RPMI7951 (cell line): ENCODE measurements at places on chromosomes 4 and X.

DNA sequence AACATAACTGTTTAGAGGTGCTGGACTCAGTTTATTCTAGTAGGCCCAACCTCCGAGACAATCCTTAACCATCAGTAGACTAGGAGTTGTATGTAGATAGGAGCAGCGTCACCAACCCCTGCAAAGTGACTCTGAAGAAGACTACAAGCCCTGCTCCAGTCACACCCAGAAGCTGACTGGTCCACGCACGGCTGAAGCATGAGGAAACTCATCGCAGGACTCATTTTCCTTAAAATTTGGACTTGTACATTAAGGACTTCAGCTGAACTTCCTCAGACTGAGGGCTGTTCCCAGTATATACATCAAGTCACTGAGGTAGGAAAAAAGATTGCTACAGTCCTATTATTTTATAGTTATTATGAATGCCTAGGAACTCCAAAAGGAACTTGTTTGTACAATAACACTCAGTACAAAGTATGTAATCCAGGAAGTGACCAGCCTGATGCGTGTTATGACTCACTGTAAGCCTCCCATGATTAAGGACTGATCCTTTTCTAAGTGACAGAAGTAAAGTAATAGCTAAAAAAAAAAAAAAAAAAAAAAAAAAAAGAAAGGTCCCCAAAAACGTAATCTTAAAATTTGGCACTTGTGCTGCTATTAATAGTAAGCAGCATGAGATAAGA lies 41.6 kb upstream of the UGT2B7 start:
- DNase-seq = peak; percentile 33

- DNase-seq = no peak
Measured at GRCh38 chrX:121356850-121357171, 309.4 kb downstream of the GLUD2 start.

- DNase-seq = no peak
Measured at GRCh38 chrX:2315434-2315833, 185.3 kb downstream of the DHRSX start.

- no peak for DNase-seq
Measured at GRCh38 chrX:154542723-154543424, 3.8 kb downstream of the G6PD start.

GRCh38 chrX:11215191-11215921 lies 77.9 kb upstream of the AMELX start:
- DNase-seq = no peak

DNA sequence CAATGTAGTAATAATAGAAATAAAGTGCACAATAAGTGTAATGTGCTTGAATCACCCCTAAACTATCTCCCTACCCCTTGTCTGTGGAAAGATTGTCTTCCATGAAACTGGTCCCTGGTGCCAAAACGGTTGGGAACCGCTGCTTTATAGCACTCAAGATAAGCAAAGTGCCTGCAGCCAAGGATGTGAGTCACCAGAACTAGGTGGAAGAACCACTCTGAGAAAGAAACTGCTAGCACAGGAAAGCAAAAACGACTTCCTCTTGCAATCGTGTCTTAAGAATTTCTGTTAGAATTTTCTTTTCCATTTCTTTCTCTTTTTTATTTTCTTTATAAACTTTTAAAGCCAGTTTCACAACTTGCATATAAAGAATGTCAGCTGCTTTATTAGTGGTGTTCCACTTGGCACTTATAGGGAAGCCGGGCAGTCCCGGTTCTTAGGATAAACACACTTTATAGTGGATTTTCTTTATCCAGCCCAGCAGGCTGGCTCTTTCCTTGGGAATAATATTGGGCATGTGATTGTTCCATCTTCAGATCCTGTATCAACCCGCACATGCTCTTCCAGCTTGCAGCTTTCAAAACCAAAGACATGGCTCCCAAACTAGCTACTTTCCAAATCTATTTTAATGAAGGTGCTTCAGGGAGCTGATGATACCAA lies 32.3 kb upstream of the CXCL8 start:
- DNase-seq = peak; percentile 96

DNA sequence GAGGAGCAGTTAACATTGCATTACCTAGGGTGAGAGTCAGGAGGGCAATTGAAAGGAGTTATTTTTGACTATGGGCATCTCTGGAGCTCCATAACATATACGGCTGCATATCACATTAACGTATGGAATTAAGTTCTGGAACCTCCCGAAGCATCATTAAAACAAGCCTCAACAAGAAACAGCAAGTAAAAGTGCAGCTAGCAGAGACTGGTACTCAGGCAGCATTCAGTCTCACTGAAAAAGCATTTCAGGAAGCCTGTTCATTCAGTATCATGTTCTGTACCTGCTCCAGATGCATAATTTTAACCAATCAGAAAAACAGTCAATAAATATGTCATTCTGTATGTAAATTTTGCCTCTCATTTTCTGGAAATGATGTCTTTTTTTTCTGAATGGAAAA lies 299.6 kb downstream of the EPHA5 start:
- DNase-seq = no peak

GRCh38 chr4:140116442-140117104 lies 37.4 kb downstream of the MAML3 start:
- peak; percentile 84 for DNase-seq

DNA sequence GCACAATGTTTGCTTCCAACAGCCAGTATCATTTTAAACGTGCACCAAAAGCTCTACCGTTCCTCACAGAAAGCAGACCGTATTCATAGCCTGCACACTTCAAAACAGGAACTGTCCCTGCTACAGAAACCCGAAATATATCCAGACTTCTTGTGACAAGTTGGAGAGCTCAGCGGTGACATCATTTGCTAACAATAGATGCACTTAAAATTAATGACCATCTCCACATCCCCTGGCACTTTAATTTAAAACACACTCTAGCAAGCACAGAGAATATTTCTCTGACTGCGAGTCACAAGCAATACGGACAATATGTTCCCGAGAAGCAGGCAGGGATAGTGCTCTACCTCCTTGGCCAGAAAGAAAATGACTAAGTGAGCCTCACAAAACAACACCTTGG lies 2.5 kb downstream of the NYX start:
- peak; percentile 28 for DNase-seq

GRCh38 chr4:31923634-31924033 lies 1203.5 kb downstream of the PCDH7 start:
- DNase-seq = no peak

DNA sequence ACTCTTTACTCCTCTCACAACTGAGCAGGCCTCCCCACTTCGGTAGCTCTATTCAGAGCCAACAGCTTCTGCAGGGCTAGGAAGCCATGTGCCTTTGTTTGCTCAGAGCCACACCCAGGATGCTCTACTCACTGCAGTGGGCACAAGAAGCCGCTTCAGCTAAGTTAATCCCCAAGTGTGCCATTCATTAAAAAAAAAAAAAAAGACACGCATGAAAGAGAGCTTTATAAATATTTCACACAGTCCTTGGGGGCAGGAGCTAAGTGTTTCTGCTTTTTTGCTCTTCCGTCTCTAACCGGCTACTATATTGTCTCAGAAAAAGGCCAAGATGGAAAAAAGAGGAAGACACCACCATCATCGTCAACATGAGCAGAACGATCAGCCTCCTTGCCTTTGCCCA lies 8.1 kb downstream of the CRMP1 start:
- DNase-seq = no peak

- DNase-seq = peak; percentile 87
Measured at GRCh38 chrX:49840679-49841078, 11.6 kb downstream of the PAGE4 start.

GRCh38 chr4:56424697-56425514 lies 10.5 kb downstream of the PPAT start:
- DNase-seq = peak; percentile 20

GRCh38 chr4:10112658-10113284 lies 3.8 kb downstream of the WDR1 start:
- no peak for DNase-seq

DNA sequence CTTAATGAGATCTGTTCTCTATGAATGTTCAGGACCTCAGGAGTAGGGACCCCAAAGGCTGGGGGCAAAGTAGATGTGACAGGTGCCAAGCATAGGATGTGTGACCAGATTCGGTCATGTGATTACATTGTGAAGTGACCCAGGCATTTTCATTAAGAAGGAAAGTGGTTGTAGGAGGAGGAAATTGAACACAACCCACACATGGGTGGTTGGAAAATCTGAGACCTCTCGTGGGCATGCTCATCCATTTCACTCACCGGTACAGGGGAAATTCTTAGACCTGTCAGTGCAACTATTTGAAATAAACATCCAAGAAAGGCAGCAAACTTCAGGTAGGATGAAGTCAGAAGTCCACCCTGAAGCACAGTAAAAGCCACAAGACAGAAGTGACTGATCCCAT lies 43.5 kb upstream of the CD99 start:
- DNase-seq = no peak

DNA sequence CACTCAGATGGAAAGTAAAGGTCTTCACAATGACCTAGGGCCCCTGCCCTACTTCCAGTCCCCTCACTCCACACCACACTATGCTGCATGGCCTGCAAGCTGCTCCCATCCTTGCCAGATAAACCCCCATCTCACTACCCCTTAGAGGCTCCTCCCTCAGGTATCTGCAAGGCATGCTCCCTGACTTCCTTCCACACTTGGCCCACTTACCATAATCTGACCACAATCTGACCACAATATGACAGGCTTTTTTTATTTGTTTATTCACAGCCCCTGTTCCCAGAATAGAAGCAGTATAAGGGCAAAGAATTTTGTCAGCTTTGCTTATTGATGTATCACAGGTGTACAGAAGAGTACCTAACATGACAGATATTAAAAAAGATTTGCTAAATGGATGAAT lies 124.7 kb downstream of the CAMK2D start:
- peak; percentile 65 for DNase-seq

DNA sequence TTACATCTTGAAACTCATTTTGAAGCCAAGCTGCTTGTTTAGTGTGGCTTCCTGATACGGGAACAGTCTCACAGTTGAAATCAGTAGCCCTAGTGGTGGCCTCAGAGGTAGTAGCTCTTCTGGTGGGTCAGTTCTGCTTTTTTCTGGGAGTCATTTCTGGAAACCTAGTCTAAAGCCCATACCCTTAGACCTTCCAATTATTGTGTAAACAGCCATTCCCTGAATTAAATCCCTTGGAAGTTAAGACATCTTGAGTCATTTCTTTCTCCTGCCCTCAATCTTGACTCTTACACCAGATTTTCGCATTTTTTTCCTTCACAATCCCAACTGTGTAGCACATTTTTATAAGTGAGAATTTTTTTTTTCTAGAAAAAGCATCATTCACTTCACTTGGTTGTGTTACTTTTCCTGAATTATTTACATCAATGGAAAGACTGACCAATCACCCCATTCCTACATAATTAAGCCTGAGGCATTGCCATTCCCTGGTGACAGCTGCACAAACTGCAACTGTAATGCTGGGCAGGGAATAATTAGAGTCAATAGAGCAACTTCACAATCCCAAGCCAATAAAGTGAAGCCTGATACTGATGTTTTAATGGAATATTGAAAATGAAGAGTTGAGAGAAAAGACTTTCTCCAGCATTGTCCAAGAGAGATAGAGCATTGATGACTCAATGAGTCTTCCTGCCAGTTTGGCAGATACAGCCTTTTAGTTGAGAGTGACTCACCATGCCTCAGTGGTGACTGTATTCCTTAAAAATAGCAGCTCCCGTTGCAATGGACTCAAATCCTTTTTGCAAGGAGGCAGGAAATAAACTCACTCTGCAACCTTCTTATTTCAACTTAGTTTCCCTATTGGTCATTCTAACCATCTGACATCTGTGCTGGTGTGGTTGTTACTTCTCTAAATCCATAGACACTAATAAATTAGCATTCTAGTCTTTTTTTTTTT lies 13.0 kb upstream of the SEPSECS start:
- DNase-seq = peak; percentile 97

- DNase-seq = peak; percentile 71
Measured at GRCh38 chr4:24978291-24979075, 52.3 kb downstream of the LGI2 start.

DNA sequence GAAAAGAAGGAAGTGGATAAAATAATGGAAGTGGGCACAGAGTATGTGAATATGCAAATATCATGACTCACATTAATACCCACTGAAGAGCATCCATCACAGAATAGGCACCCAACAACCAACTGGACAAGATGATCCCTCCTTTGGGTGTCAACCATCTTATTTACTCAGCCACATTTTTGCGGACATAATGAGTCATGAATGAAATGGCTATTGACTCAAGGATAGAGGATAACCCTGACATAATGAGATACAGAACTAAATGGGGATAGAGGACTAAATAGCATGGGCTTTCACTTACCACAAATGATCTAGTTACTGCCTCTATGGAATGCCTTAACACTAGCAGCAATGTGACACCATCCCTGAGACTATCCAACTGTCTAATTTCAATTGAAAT lies 224.7 kb downstream of the ANTXR2 start:
- DNase-seq = no peak

DNA sequence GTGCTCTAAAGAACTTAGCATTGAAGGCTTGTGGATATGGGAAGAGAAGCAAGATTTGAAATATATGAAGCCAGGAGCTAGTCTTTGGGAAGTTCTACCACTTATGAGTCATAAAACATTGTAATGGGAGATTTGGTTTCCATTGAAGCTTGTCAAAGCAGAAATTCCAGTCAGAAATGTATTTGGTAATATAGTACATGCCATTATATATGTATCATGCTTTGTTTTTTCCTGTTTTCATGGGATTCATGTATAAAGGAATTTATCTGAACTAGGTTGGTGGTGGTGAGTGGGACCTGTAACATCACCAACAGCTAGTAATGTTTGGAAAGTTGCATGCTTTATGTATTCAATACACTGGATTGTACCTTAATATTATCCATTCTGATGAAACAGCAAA lies 14.6 kb upstream of the DCAF8L2 start:
- DNase-seq = no peak

DNA sequence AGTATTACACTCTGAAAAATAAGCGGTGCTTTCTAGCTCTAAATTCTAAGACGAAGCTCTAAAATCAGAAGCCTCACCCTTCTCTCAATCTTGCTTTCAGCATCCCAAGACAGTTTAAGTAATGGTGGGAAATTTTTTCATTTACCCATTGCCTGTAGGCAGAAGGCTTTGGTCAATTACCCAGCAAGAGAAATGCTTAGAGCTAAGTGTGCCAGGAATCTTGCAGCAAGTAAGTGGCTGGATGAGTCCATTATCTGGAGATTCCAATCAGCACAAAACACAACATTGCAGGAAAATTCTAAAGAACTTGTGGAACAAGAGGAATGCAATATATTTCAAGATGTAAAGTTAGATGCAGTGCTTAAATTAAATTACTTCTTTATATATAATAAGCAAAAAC lies 28.4 kb downstream of the USP26 start:
- no peak for DNase-seq

- DNase-seq = no peak
Measured at GRCh38 chrX:44889824-44890223, 16.8 kb downstream of the KDM6A start.
